ENCODE measurements at places on chromosomes 3 and 15. TPM values are rescaled to one million over a fixed set of nuclear protein-coding genes. Genes with fewer than 3 reads are reported as not detected.

DNA sequence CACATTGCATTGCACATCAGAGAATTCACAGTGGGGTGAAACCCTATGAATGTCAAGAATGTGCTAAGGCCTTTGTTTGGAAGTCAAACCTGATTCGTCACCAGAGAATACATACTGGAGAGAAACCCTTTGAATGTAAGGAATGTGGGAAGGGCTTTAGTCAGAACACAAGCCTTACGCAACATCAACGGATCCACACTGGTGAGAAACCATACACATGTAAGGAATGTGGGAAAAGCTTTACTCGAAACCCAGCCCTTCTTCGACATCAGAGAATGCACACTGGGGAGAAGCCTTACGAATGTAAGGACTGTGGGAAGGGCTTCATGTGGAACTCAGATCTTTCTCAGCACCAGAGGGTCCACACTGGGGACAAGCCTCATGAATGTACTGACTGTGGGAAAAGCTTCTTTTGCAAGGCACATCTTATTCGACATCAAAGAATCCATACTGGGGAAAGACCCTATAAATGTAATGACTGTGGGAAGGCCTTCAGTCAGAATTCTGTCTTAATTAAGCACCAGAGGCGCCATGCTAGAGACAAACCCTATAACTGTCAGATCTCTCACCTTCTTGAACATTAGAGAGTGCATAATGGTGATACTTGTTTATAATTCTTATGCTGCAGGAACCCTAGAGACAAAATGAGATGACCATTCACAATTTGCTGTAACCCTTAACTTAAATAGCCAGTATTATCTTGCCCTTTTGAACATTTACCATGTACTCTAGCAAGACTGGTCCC is 9.0 kb downstream of the ZNF662 start:
- DNase-seq, result no peak

GRCh38 chr3:13195374-13195773 is 122.1 kb upstream of the IQSEC1 start:
- DNase-seq, result peak; percentile 5

DNA sequence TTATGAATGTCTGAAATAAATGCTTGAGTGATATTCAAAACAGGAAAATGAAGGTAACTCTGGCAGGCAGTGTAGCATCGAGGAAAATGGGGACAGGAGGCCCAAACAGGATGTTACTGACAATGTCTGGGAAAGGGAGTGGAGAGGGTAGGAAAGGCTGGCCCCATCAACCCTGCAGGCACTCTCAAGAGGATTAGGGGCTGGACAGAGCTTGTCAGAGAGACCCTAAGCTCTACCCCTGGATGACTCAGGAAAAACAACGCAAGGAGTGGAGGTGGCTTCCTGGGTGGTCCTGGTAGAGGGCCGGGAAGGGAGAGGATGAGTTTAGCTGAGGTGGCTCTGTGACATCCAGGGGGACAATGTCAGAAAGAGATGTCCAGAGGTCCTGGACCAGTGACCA is 106.0 kb downstream of the RYK start:
- DNase-seq, result no peak

- no peak for DNase-seq
These were observed 31.4 kb upstream of the TPM1 start for GRCh38 chr15:63010920-63011693.

DNA sequence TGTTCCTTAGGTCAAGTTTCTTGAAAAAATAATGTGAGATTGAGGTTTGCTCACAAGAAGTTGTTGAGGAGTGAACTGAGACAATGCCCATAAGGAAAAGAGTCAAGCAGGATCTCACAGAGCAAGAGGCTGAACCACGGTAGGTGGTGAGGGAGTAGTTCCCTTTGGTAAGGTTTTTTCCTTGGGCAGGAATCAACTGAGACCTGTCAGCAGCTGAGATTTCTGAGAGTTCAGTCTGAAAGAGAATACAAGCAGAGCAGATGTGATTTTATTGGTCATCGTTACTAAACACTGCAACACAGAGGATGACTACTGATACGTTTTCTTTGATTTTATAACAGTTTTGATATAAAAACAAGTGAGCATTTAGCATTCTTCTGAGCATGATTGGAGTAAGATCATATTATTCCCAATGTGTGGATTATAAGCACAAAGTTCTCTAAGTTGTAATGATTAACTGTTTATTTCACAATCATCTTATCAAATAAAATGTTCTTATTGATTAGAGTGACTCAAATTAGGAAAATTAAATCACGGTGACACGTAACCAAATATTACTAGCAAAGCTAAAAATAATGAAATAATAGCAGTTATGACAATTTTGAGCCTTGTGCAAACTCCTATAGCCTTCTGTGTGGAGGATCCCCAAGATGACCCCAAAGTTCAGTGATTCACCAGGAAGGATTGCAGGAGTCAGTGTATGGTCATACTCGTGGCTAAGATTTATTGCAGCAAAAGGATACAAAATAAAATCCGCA is 346.2 kb upstream of the ZNF717 start:
- DNase-seq, result no peak

DNA sequence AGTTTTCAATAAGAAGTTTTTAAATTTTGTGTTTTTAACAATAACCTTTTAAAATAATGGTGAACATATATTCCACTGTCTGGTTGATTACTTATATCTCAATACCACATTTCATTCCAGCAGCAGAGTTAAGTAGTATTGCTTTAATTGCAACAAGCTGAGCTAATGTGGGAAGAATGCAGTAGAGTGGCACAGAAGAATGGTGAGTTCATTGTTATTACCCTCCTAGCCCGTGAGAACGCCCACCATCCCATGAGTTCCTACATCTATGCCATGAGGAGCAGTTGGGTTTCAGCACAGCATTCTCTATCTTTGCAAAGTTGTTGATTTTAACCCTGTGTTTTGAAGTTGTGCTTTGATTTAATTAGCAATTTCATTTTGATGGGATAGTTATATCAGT is 17.8 kb upstream of the NR2E3 start:
- DNase-seq, result no peak

GRCh38 chr15:42315521-42315920 is 42.3 kb upstream of the TMEM87A start:
- no peak for DNase-seq

GRCh38 chr3:52238193-52238760 is 681 bp downstream of the TWF2 start:
- peak; percentile 19 for DNase-seq

- peak; percentile 94 for DNase-seq
These were observed 13.9 kb downstream of the PLXND1 start for GRCh38 chr3:129592381-129593131.

- no peak for DNase-seq
These were observed 13.4 kb upstream of the CTDSPL2 start for GRCh38 chr15:44414001-44414400.

DNA sequence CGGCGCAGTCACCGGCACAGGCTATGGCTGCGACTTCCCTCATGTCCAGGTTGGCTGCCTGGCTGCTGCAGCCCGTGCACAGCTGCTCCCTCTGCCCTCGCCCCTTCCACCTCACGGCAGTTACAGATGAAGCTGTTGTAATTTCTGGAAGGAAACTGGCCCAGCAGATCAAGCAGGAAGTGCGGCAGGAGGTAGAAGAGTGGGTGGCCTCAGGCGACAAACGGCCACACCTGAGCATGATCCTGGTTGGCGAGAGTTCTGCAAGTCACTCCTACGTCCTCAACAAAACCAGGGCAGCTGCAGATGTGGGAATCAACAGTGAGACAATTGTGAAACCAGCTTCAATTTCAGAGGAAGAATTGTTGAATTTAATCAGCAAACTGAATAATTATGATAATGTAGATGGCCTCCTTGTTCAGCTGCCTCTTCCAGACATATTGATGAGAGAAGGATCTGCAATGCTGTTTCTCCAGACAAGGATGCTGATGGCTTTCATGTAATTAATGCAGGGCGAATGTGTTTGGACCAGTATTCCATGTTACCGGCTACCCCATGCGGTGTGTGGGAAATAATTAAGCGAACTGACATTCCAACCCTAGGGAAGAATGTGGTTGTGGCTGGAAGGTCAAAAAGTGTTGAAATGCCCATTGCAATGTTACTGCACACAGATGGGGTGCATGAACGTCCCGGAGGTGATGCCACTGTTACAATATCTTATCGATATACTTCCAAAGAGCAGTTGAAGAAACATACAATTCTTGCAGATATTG is 13.2 kb upstream of the GNB4 start:
- DNase-seq, result no peak

GRCh38 chr3:126845920-126846715 is 136.8 kb upstream of the PLXNA1 start:
- no peak for DNase-seq

GRCh38 chr3:167033866-167034265 is 346.2 kb downstream of the ZBBX start:
- DNase-seq, result no peak

- DNase-seq, result no peak
These were observed 31.7 kb downstream of the NR2F2 start for GRCh38 chr15:96362011-96362754.

DNA sequence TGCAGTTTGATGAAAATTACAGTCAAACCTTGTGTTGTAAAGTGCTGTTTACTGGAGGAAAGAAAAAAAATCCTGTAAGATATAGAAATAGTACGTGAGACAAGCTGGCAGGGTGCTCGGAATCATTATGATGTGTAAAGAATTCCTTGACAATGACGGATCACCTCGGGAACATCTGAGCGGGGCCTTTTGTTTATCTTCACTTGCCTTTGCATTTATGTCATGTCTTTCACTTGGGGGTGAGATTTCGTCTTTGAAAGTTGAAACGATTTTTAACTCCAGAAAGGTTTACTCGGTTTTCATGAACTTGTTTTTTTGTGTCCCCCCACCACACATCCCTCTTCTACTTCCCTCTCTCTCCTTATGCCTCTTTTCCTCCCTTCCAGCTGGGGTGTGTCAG is 128.3 kb upstream of the VEPH1 start:
- DNase-seq, result no peak

- no peak for DNase-seq
These were observed 167.3 kb upstream of the NDN start for GRCh38 chr15:23854203-23854911.

DNA sequence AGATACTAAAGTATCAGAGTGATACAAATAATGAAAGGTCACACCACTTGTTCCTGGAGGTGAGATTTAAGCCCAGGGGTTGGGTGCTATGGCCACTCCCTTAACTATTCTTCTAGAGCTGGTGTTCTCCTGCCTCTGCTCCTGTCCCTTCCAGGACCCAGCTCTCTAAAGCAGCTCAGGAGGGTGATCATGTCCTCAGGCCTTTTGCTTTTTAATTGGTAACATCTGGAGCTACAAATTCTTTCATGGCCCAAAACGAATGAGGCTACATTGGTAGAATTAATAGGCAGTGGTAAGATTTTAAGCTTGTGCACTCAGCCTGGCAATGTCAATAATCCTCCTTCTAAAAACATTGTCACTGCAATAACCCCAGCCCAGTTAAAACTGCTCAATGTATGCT is 38.2 kb upstream of the CNOT10 start:
- no peak for DNase-seq

- DNase-seq, result no peak
These were observed 35.6 kb downstream of the KLHL6 start for GRCh38 chr3:183519891-183520290.

GRCh38 chr15:25705433-25706115 is 157.6 kb downstream of the ATP10A start:
- no peak for DNase-seq

DNA sequence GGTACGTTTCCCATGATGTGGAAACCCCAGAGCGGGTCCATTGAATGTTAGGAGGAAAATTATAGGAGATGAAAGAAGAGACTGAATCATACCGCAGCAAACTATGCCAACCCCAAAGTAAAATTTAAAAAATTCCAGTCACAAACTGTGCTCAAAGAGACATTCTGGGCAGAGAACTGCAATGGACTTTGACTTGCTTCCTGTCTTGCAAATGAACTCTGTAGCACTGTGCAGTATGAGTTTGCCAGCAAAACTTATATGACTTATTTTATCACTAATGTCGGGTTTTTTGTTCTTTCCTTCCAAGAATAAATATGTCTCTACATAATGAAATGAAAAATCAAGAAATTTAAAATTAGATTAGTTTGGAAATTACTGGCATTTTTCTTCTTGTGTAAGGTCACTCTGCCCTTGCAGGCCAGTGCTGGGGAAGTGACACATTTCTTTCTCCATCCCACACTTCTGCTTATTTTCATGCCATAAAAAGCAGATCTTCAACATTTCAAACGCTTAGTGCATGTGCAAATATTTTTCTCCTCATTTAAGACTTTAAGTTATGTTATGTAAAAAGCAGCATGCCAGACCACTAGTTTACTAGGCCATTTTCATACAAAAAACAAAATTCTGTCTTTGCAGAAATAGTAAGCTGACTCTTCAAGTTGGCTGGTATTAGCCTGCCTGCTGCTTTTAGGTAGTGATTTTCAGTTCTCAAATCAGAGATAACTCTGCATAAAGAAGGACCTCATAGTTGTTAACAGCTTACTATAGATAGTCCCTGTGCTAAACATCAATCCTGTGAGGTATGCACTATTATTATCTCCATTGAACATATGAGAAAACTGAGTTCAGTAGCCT is 32.2 kb upstream of the SSR3 start:
- no peak for DNase-seq

- DNase-seq, result peak; percentile 84
These were observed 169.9 kb downstream of the XXYLT1 start for GRCh38 chr3:195101001-195101583.

- DNase-seq, result no peak
These were observed 178.8 kb downstream of the MBNL1 start for GRCh38 chr3:152447511-152447910.

- no peak for DNase-seq
These were observed 63.9 kb downstream of the NR2E3 start for GRCh38 chr15:71874245-71874644.

DNA sequence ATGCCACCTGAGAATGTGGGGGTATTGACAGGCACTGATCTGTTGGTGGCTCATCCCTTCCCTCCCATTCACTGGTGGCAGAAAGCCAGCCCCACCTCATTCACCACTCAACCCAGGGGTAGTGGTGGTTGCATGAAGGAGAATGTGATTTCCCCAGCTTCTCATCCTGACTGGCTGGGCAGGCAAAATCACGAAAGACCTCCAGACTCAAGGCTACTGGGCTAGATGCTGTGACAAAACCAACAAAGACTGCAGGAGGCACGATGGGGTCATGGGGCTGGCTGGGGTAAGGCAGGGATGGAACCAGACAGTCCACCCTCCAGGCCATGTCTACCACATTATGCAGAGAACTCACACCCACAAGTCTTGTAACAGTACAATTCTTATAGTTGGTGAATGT is 33.9 kb downstream of the FSTL1 start:
- DNase-seq, result no peak

- DNase-seq, result no peak
These were observed 217.7 kb downstream of the ARPP21 start for GRCh38 chr3:35857004-35857403.

The OR5H6 gene
- total RNA-seq, result not detected

The FAM227B gene
- total RNA-seq, result 3.9 TPM

The SYNM gene
- 863 TPM for total RNA-seq

The RNF13 gene
- total RNA-seq, result 77.9 TPM

The TMEM207 gene
- not detected for total RNA-seq

The MYRIP gene
- 5.8 TPM for total RNA-seq

The TSC22D2 gene
- 41.8 TPM for total RNA-seq

The ENTPD3 gene
- total RNA-seq, result 1.9 TPM

The PLA2G4D gene
- not detected for total RNA-seq

The SH2D7 gene
- not detected for total RNA-seq

All from posterior vena cava (tissue), 2 donors.